ENCODE measurements at places on chromosomes 7 and 10.

DNA sequence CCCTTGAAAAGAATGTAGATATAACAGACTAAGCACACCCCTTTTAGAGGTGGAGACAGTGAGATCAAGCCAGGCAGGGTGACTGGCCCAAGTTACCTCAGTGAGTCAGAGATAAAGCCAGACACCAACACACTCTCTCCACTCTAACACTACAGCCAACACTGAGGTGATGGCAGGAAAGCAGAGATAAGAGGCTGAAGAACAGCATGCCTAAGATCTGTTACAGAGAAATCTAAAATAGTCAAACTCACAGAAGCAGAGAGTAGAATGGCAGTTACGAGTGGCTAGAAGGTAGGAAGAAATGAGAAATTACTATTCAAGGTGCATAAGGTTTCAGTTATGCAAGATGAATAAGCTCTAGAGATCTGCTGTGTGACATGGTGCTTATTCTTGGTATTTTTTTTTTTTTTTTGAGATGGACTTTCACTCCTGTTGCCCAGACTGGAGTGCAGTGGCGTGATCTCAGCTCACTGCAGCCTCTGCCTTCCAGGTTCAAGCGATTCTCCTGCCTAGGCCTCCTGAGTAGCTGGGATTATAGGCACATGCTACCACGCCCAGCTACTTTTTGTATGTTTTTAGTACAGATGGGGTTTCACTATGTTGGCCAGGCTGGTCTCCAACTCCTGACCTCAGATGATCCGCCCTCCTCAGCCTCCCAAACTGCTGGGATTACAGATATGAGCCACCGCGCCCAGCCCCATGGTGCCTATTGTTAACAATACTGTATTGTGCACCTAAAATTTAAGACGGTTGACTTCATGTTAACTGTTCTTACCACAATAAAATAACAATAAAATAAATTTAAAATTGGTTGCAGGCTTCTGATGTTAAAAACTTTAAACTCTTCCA lies 28.7 kb downstream of the ICA1 start:
- DNase-seq = no peak

- no peak for DNase-seq
Observed at GRCh38 chr10:118181021-118181420, 134.3 kb upstream of the RAB11FIP2 start.

GRCh38 chr10:88232029-88232895 lies 350.9 kb downstream of the RNLS start:
- no peak for DNase-seq

GRCh38 chr10:26367771-26368170 lies 70.4 kb upstream of the APBB1IP start:
- peak; percentile 3 for DNase-seq

DNA sequence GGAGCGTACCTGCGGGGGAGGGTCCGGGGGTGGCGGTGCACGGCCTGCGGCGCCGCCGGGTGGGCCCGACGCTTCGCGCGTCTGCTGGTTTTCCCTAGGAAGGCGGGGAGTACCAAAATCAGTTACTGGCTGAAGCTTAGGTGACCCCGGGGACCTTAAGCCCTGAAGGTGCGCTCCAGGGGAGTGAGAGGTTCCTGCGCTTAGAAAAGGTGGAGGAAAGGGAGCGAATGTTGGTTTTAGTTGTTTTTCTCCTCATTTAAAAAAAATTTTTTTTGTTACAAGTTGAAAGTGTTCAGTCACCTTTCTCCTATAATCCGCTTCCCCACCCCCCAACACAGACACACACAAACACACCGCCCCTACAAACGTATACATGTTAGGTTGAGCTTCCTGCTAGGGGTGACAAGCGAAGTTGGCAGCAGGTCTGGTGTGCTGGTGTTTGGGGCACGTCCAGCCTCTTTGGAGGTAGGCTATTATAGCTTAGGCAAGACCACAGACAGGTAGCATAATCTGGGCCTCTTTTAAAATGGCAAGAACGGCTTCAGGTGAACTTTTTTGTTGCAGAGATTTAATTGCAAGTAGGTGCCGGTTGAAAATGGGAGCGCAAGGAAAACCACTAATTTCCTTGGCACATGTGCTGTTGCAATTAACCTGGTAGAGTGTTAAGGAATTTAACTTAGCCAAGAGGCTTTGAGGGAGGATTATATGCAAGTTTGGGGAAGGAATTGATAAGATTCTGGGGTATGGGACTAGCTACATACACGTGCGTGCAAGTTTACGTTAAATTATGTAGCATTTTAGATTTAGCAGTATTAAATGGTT lies 945 bp downstream of the ADD3 start:
- no peak for DNase-seq

DNA sequence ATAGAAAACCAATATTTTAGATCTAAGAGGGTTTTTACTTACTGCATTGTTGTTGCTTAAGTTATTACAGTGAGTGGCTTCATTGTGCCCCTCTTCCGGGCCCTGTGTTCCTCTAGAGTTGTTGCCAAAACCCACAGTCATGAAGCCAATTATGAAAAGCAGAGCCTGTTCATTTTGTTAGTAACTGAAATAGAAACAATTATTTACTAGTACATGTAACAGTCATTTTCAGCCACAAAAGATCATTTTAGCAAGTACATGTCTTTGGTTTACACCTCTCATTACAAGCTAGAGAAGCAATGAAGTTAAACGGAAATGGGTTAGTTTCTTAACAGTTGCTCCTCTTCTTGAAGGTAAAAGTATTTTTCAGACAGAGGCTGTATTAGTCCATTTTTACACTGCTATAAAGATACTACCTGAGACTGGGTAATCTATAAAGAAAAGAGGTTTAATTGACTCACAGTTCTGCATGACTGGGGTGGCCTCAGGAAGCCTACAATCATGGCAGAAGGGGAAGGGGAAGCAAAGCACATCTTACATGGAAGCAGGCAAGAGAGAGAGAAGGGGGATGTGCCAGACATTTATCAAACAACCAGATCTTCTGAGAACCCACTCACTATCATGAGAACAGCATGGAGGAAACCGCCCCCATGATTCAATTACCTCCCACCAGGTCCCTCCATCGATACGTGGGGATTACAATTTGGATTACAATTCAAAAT lies 380.5 kb downstream of the SFMBT2 start:
- no peak for DNase-seq

- no peak for DNase-seq
Observed at GRCh38 chr10:75764974-75765788, 333.8 kb downstream of the LRMDA start.

DNA sequence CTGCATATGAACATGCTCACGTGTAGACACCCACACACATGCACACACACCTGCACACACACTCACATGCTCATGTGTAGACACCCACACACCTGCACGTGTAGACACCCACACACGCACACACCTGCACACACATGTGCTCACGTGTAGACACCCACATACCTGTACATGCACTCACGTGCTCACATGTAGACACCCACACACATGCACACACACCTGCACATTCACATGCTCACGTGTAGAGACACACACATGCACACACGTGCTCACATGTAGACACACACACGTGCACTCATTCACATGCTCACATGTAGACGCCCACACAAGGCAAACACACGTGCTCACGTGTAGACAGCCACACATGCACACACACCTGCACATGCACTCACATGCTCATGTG lies 275.8 kb downstream of the PTPRN2 start:
- no peak for DNase-seq

DNA sequence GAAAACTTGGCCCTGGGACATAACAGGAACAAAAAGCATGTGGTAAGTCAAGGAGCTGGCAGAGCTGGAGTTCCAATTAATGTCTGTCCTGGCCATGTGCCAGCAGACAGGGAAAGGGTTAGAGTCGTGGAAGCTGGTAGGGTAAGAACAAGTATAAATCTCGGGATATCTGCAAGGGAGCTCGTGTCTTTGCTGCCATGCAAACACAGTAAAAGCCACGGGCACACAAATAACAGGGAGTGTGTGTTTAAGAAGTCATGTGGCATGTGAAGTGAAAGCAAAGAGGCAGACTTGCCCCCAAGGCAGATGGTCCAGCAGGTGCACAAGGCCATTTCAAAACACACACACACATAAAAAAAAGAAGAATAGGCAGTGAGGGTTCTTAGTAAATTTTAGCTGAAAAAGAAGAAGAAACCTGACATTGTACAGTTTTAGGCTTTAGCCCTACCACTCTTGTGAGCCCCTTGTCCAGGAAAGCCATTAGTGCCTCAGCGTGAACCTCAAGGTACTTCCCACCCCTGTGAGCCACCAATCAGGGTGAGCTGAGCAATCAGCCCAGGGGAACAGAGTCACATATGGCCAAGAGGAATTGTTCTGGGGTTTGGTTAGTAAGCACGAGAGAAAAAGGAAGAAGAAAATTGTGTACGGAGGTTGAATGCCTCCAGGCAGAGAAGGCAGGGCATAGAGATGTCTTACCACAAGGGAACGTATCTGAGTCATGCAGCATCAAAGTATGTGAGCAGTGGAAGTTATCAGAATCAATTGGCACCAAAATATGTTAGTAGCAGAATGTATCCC lies 32.8 kb upstream of the ARHGAP12 start:
- DNase-seq = peak; percentile 42

GRCh38 chr7:2966466-2967078 lies 77.1 kb downstream of the CARD11 start:
- DNase-seq = no peak

DNA sequence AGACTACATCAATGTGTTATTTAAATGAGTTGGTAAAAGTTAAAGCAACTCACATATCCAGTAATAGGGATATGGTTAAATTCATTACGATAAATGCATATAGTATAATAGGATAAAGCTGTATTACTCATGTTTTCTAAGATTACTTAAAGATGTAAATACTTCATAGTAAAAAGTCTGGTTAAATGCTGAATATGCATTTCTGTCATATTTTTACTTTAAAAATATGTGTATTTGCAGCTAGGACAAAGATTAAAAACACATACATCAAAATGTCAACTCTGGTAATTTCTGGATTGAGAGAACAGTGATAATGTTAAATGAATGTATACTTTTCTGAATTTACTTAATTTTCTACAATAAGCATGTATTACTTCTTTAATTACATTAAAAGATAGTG lies 15.1 kb downstream of the PPP1R9A start:
- DNase-seq = no peak

GRCh38 chr7:13144673-13145072 lies 457.2 kb downstream of the ARL4A start:
- DNase-seq = no peak

- DNase-seq = no peak
Observed at GRCh38 chr10:11437391-11438142, 173.9 kb downstream of the USP6NL start.

DNA sequence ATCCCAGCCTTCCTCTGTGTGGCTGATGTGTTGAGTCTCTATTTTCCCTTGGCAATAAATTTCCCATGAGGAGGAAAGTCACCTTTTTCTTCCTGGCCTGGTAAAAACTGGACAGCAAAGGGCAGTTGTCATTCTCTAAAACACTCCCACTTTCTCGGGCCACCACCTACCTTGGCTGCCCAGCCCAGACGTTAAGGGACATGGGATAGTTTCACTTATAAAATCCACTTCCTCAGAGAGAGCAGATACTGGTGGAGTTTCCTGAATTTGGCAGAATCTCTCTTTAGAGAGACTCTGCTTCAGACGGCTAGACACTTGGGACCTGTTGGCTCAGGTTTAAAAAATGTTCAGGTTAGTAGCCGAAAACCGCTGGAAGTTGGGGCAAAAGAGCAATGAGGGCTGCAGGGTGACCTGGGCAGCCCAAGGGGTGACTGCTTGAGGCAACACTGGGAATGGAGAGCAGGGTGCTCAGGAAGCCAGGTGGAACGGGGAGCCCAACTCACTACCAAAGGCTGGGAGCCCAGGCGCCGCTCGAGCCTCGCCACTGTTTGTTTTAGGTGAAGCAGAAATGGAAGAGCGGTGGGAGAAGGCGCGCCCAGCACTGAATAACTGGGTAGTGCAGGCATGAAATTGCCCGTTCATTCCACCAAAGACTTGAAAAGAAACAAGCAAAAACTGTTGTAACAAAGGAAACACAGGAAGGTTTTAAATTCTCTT lies 186.1 kb downstream of the TRIL start:
- DNase-seq = no peak

DNA sequence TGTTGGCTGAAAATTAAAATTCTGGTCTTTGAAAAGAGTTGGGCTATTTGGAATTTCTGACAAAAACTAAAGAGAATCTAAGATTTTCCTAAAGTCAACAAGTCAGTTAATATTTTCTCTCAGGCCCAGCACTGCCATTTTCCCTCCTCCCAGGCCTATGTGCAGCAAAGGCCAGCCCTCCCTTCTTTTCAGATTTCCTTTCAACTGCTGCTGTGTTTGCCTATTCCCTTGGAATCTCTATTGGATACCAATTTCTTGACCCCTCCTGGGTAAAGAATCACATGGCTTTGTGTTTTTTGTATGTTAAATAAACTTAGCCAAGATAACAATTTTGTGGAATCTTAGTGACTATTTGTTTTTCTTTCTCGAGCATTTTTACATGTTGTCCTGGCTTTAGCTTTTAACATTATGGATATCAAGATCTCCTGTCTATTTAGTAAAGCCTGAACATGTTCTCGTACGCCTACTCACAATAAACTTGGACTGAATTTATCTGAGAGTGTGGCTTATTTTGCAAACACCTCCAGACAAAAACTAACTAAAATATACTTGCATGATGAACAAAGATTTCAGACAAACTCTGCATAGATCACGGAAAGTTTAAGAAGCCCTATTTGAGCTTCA lies 19.9 kb downstream of the MACC1 start:
- DNase-seq = no peak

- no peak for DNase-seq
Observed at GRCh38 chr7:46220066-46220630, 299.1 kb upstream of the IGFBP3 start.

DNA sequence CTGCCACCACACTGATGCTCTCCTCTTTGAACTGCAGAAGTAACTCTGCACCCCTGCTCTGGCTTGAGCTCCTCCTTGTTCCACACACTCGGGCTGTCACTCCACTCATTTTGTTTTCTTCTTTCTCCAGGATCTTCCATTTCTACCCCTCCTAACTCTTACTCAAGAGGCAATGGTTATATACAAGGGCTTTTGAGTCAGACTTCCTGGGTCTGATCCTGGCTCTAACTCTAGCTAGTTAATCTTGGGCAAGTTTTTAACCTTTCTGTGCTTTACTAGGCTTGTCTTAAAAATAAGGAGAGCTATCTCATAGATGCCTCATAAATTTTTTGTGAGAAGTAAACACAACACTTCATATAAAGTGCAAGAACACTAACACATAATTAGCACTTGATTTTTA lies 45.3 kb upstream of the GNAI1 start:
- DNase-seq = no peak

DNA sequence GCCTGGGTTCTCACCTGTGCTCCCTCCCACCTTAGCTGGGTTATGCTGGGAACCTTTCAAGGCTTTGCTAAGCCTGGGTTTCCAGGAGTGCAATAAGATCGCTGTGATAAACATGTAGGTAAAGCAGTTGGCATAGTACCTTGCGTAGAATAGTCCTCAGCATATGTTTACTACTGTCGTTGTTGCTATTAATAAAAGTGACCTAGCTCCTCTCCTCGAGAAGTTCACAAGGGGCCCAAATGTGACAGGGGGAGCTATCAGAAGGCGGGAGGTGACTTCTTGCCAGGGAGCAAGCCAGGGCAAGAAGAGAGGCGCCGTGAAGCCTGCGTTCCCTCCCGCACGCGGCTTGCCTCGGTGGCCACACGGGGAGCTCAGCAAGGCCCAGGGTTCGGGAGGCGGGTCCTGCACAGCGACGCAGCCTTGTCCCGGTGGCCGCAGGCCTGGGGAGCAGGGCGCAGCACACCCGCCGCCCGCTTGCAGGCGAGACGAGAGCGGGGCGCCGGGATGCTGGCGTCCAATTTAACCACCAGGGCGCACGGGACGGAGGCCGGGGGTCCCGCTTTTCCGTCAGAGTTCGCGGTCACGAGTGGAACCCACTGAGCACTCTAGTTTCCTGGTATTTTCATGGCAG lies 106.2 kb downstream of the SNX10 start:
- no peak for DNase-seq

GRCh38 chr10:62870866-62871265 lies 54.7 kb upstream of the EGR2 start:
- DNase-seq = no peak
